ENCODE measurements at places on chromosomes 1 and 21.

GRCh38 chr1:236111527-236112331, 30.6 kb upstream of the GPR137B start:
- DNase-seq, result no peak

- DNase-seq, result no peak
Observed at GRCh38 chr1:162218975-162219374, 149.5 kb downstream of the NOS1AP start.

GRCh38 chr1:67830226-67830625, 3.0 kb downstream of the GNG12 start:
- DNase-seq, result no peak

DNA sequence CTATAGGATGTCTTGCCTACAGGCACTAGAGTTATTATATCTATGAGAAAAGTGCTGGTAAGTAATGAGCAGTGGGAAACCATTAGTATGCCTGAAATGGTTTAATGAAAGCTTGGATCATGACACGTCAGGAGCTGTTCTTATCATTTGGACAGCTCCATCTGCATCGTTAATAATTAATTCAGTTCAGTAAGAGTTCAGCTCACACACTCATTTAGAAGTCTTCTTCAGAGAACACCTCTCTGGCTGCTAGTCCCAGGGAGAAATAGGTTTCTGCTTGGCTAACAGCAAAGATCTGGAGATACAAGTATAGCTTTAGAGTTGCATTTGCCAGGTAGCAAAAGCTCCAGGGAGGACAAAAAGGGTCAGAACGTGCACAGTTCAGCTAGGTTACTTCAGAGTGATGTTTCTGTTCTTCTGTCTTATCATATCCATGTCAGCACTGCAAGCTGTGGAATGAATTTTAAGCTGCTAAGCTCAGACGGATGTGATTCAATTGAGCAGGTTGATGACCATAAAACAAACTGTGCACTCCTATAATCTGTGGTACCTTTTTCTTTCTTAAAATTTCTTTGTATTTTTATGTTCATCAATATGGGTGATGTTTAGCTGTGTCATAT, 173.6 kb downstream of the ADGRL2 start:
- DNase-seq, result no peak

- no peak for DNase-seq
Observed at GRCh38 chr1:243336163-243336562, 80.3 kb downstream of the SDCCAG8 start.

- no peak for DNase-seq
Observed at GRCh38 chr1:8604041-8604945, 213.1 kb downstream of the RERE start.
